ENCODE measurements at places on chromosomes 16 and 17.

DNA sequence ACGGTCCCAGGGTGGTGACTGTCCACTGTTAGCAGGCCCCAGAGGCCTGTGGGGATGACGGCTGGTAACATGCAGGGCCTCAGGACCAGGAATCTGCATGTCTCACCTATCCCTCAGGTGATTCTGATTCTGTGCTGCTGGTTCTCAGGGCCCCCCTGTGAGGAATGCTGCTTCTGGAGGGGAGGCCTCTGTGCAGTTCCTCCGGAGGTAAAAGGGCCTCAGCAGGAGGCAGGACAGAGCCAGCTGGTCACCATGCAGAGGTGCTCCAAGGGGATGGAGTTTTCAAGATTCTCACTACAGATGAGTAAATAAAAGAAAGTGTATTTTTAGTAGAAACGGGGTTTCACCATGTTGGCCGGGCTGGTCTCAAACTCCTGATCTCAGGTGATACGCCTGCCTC, 33.8 kb downstream of the CLEC16A start:
- DNase-seq: no peak

GRCh38 chr16:49486400-49486799, 112.8 kb downstream of the C16orf78 start:
- DNase-seq: no peak

- peak; percentile 23 for DNase-seq
Measured at GRCh38 chr17:12510535-12510934, 155.2 kb upstream of the MYOCD start.

DNA sequence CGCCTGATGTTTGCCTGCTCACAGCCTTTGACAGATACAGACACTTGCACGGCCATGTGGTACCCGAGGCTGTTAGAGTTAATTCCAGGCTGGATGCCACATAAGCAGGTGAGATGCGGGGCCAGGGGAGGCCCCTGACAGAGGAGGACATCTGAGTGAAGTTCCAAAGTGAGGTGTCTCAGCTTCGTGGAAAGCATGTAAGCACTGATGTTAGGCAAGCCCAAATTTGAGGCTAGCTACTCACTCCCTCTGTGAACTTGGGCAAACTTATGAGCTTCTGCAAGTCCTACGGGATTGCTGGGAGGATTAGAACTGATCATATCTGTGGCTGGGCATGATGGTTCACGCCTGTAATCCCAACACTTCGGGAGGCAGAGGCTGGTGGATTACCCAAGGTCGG, 39.3 kb upstream of the MARCHF10 start:
- DNase-seq: no peak

DNA sequence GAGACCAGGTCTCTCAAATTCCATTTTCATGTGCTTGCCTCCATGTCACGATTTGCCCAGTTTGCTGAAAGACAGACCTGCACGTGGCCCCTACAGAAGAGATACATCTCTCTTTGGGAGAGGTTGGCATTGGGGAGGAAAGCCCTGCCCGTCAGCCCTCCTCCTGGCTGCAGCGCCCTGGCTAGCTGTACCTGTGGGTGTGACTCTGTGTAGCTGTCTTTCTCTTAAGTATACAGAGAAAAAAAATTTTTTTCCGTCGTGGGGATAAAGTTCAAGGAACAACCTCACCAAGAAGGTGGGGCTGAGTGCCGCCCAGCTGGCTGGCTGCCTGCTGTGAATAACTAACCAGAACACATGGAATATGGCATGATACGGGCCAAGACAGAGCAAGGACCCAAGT, 26.5 kb downstream of the TMEM98 start:
- DNase-seq: no peak

DNA sequence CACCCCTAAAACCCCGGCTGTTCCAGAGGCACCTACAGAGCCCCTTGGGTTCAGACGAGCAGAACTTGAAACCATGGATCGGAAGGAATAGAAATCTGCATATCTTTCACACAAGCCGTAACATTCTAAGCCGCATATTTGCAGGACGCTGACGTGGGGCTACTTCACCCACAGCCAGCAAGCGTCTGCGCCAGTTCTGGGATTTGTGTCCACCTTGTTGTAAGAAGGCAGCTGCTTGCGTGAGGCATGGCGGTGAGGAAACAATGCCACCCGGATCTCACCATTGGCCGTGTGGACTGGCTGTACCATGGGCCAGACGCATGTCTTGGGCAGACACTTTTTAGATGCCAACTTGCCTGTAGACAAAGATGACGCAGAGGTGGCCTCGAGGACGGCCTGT, 34.5 kb downstream of the TNFRSF13B start:
- DNase-seq: no peak

- no peak for DNase-seq
Measured at GRCh38 chr16:12971241-12971640, 69.8 kb downstream of the SHISA9 start.

GRCh38 chr16:70770626-70771552, 30.1 kb downstream of the VAC14 start:
- peak; percentile 81 for DNase-seq

DNA sequence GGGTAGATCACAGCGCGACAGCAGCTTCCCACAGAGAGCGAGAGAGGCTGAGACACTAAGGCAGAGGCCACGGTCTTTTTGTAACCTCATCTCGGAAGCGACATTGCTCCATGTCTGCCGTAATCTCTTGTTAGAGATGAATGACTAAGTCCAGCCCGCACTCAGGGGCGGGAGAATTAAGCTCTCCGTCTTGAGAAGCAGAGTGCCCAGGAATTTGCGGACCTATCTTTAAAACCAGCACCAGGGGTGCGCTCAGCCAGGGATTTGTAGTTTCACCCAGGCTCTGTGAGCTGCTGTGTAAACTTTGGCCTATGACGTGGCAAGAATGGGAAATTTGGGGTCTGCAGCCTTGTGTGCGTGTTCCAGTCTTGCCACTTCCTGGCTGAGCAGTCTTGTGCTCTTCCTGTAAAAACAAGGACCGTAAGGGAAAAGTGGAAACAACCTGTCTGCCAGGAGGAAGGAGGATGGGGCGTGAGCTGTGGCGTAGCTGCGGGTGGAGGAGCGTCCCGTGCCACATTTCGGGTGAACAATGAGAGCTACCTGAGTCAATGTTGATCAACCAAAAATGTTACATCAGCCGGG, 16.0 kb upstream of the JPH3 start:
- no peak for DNase-seq

DNA sequence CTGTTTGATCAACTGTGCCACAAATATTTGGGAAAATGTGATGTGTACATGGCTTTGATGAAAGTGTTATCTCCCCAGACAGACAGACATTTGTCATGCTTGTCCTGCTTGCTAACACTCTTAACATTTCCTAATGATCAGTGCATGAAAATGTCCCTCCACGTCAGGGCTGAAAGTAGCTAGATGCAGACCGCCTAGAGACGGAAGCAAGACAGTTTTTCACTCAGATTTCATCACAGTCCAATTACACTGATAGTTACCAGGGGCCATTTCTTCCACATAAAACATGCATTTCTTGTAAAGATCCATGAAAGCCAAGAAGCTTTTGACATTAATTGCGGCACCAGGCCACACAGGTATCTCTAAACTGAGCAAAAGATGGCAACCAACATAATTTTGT, 347.7 kb downstream of the RBFOX1 start:
- DNase-seq: no peak

Data from GM03348 (cell line).